GM20000 (cell line): ENCODE measurements at places on chromosomes 7 and 10.
A peak's percentile ranks its signal among the peaks of the same experiment; 100 is the strongest.

- DNase-seq, result no peak
These were observed 43.1 kb downstream of the STK17A start for GRCh38 chr7:43625980-43626379.

DNA sequence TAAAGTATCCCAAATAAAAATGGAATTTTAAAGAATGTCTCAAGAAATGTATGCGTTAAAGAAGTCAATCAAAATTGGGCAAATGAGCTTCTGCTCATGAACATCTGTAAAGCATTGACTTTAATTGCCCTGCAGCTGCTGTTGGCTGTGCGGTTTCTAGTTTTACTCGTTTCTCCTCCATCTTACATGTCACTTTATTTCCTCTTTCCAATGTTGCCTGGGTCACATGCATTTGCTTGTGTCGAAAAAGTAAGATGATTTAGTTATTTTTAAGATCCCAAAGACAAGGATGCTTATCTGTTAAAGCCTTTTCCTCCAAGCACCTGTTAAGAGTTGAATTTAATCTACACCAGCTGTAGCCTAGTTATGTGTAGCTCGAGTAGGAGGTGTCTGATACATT lies 310.4 kb downstream of the EXOC4 start:
- DNase-seq, result no peak

- no peak for DNase-seq
These were observed 141.2 kb downstream of the GLI3 start for GRCh38 chr7:42095791-42096190.

GRCh38 chr10:102621443-102622325 lies 22.6 kb upstream of the TRIM8 start:
- no peak for DNase-seq

DNA sequence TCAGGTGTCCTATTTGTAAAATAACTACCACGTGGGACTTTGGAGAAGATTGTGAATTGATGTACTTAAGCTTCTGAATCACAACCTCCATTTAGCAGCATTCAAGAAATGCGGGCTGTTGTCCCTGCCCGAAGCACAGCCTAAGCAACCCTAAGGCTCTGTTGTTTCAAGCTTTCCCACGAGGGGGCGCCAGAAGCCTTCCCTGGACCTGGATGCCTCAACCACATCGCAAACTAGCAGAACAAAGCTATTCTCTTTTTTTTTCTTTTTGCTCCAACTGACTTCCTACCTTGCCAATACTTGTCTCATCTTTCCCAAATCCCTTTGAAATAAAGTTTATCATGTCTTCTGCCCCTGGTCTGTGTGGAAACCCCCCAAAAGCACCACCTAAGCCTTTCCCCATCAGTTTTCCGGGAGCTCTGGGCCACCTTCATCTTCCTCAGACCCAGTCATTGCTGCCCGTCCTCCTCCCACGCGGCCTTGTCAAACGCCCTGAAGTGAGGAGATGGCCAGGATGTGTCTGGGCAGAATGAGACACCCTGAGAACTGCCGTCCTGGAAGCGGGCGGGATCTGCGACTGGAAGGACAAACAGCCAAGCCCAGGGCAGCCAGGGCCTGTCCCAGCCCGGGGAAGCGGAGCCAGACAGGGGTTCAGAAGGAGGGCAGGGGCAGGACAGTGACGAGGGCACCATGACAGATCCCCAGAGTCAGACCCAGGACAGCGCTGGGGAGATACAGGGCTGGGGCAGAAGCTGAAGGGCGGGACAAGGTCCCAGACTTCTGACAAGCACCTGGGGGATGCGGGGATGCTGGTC lies 112.7 kb downstream of the SLIT1 start:
- DNase-seq, result peak; percentile 84

DNA sequence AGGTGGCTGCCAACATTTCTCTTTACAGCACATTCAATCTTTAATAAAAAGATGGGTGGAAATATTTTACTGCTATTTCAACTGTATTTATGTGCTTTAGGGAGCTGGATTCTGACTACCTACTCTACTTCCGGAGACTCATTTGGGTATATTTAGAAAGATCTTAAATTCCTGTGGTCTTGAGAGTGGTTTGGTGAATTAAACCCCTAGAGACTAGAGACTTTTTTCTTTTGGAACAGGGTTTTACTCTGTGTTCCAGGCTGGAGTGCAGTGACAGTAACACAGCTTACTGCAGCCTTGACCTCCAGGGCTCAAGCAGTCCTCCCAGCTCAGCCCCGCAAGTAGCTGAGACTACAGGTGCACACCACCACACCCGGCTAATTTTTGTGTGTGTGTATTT lies 79.0 kb upstream of the HABP2 start:
- no peak for DNase-seq

- no peak for DNase-seq
These were observed 122.0 kb upstream of the HABP2 start for GRCh38 chr10:113430634-113431397.

GRCh38 chr7:4713183-4713784 lies 31.2 kb downstream of the FOXK1 start:
- DNase-seq, result peak; percentile 84

- no peak for DNase-seq
These were observed 139.5 kb downstream of the PFKFB3 start for GRCh38 chr10:6342096-6342685.

GRCh38 chr10:133326745-133327650 lies 9.7 kb downstream of the CALY start:
- peak; percentile 16 for DNase-seq

DNA sequence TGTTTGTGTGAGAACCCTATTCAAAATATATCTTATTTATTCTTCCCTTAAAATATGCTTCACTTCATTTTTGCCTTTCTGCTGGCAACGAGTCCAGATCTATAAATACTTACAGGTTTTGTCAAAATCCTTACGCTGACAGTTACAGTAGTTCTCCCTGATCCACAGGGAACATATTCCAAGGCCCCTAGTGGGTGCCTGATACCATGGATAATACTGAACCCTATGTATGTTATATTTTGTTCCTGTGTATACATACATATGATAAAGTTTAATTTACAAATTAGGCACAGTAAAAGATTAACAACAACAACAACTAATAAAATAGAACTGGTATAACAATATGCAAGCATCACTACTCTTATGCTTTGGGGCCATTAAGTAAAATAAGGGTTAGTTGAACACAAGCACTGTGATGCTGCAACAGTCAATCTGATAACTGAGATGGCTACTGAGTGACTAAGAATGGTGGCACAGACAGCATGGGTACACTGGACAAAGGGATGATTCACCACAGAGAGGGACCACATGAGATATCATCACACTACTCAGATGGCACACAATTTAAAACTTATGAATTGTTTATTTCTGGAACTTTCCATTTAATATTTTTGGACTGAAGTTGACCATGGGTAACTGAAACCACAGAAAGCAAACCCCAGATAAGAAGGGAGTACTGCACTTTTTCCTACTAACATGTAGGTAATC lies 29.4 kb upstream of the PCGF5 start:
- DNase-seq, result no peak

- DNase-seq, result no peak
These were observed 11.1 kb upstream of the SDK1 start for GRCh38 chr7:3289996-3290395.

- no peak for DNase-seq
These were observed 7.2 kb downstream of the TAS2R16 start for GRCh38 chr7:122988333-122988732.

DNA sequence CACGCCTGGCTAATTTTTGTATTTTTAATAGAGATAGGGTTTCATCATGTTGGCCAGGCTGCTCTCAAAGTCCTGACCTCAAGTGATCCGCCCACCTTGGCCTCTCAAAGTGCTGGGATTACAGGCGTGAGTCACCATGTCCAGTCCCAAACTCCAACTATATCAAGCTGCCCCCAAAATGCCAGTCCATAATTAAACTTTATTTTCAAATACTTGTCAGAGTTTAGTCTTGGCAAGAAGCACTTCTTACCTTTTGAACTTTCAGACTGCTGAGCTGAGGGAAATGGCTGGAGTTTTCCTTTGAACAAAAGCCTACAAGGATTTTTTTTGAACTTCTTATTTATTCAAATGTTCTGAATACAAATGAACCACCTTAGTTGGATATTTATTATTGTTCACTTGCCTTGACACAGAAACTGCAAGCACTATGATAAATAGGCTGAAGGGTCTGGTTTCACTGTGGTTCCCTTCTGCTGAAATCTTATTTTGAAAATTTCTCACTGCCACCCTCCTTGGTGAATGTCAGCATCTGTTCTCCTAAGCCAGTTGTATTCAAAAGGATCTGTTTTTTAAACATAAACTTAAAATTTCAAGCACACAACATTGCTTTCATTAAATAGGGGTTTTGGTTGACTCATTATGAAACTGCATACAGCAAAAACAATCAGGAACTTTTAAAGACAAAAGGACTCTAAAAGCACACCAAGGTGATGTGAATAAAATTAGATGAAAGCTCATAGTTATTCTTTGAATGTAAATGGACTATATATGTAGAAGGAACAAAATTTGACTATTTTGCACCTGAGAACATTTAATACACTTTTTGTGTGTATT lies 101.7 kb upstream of the SLC26A5 start:
- no peak for DNase-seq

DNA sequence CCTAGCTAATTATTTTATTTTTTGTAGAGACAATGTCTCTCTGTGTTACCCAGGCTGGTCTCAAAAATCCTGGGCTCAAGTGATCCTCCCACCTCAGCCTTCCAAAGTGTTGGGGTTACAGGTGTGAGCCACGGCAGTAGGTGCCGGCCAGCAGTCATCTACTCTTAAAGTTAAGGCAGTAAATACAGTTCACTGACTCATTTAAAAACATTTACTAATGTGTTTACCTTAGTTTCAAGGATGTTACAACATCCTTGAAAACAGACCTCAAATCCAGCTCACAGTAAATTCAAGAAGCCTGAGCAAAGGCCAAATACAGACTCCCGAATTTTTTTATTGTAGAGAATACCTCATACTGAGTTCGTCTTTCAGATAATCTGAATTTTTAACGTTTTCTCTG lies 29.6 kb upstream of the ABCB4 start:
- DNase-seq, result no peak

- DNase-seq, result no peak
These were observed 146.9 kb upstream of the ZMIZ1 start for GRCh38 chr10:78921895-78922294.

DNA sequence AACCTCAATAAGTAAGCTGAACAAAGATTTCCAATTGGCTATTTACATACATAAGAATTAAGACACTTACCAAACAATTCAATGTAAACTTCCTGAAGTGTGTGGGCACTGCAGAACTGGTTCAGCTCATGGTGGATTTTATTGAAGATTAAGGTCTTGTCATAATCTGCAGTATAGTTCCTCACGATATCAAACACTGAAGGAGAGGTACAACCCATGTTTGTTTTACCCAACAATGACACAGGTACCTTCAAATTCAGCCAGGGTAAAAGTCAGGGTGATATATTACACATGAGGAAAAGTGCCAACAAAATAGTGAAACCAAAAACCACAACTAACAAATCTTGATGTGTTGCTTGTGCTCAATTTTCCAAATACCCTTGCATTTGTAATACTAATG lies 10.0 kb downstream of the ERLIN1 start:
- no peak for DNase-seq

DNA sequence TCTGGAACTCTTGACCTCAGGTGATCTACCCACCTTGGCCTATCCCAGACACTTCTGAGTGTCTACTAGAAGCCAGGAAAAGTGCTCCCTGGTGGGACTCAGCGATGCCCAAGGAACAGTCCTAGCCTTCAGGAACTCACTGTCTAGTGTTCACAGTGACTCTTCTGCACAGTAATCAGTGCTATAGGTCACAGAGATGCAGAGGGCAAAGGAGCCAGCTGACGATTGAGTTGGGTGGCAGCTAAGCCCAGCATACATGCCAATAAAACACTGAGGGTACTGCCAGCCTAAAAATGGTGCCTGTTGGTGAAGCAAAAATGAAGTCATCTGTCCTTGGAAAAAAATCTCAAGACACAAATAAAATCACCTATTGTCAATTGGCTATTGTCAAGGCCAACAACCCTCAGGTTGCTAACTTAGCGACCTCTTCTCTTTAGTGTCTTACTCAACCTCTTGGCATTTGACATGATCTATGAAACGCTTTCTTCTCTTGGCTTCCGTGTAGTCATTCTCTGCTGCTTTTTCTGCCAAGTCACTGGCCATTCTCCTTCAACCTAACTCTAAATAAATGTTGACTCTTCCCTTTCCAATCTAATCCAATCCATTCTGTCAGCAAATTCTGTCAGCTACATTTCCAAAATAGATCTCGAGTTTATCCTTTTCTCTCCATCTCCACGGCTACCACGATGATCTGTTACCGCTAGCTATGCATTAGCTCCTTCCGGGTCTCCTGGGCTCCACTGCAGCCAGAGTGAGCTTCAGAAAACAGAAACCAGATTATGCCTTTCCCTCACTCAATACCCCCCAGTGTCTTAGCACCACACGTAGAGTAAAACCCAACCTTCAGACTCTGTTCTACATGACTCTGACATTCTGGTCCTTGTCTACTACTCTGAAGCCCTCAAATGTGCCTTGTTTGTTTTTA lies 99.2 kb downstream of the ATXN7L1 start:
- no peak for DNase-seq

DNA sequence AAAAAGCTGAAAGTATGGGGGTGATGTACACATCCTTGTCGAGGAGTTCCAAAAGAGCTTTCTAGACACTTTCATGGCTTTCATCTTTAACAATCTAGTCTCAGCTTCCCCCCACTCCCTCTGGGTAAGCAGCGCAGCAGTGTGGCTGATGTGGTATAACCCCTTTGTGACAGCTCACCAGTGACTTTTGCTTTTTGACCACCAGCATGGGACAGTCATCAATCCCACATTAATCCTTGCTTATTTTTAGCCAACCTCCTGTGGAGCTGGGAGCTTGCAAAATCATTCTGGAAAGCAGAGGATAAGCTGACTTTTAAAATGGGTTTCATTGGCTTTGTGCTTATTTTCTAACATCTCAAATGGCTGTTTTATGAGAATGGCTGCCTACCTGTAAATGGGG lies 272.7 kb downstream of the HDAC9 start:
- DNase-seq, result no peak

DNA sequence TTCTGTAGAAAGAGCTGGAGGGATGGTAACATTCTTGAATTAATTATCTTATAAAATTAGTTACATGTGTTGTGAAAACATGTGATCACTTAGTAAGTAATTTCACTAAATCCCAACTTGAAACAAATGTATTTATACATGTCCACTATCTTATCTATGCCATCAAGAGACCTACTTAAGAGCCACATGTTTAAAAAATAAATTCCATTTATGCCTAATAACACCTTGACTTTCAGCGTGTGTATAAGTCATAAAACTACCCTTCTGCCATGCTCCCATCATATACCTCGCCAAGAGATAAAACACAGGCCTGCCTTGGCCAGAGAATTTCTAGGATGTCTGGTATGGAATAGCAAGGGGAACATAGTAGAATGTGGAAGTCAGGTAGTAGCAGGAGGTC lies 37.3 kb downstream of the LIPJ start:
- DNase-seq, result no peak

DNA sequence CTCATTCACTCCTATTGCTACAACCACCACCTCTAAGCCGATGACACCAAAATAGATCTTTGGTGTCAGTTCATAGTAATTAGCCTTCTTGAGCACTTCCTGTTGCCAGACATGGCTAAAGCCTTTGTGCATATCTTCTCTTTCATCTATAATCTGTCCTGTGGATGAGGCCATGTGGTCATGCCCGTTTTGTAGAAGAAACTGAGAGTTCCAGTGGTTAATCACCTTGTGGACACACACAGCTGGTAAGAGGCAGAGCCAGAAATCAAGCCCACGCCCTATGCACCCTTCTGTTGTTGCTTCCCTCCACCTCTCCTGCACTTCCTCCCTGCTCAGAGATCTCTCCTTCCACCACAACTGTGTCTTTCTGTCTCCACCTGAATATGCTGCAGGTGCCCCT lies 285.1 kb upstream of the PFKP start:
- DNase-seq, result no peak

GRCh38 chr7:36128448-36129047 lies 24.5 kb upstream of the EEPD1 start:
- no peak for DNase-seq
